Cardiac septum (tissue), 1 donor: ENCODE measurements at places on chromosomes 12 and 14. TPM values are rescaled to one million over a fixed set of nuclear protein-coding genes. Genes with fewer than 3 reads are reported as not detected.

Gene KERA
- total RNA-seq, result 0.19 TPM

Gene SLCO1B1
- 0.24 TPM for total RNA-seq

Gene KRT78
- not detected for total RNA-seq

Gene CEBPE
- total RNA-seq, result not detected

Gene SYCP3
- not detected for total RNA-seq

Gene LRRC9
- 0.24 TPM for total RNA-seq

Gene PIWIL1
- not detected for total RNA-seq

Gene KRT8
- total RNA-seq, result 82.2 TPM

Gene HPD
- 1.3 TPM for total RNA-seq

Gene ADAM21
- total RNA-seq, result 0.54 TPM

Gene WSCD2
- 0.40 TPM for total RNA-seq

Gene PRH2
- total RNA-seq, result not detected

Gene NANOG
- total RNA-seq, result not detected

Gene NRXN3
- total RNA-seq, result 4.1 TPM

Gene KCNJ8
- 38.0 TPM for total RNA-seq

Gene KRT73
- not detected for total RNA-seq

Gene DRAM1
- total RNA-seq, result 5.4 TPM

Gene OAS2
- 6.4 TPM for total RNA-seq

Gene MSRB3
- 166 TPM for total RNA-seq

Gene MEG3
- 25.4 TPM for total RNA-seq

Gene MIP
- total RNA-seq, result 0.48 TPM

Gene KRT77
- not detected for total RNA-seq

Gene RNFT2
- 0.78 TPM for total RNA-seq

Gene EVL
- total RNA-seq, result 46.3 TPM

Gene GZMB
- total RNA-seq, result 0.48 TPM

Gene OTX2
- total RNA-seq, result not detected

Gene TEDC1
- total RNA-seq, result 3.8 TPM

Gene CIT
- total RNA-seq, result 0.86 TPM

Gene CIROP
- total RNA-seq, result not detected

Gene ISM2
- not detected for total RNA-seq

Gene C3AR1
- 4.2 TPM for total RNA-seq

Gene SDS
- 0.81 TPM for total RNA-seq

Gene SERPINA3
- total RNA-seq, result 24.5 TPM

Gene KRT79
- not detected for total RNA-seq

Gene CCDC60
- total RNA-seq, result not detected

Gene DGLUCY
- 131 TPM for total RNA-seq

Gene KRT7
- total RNA-seq, result 1.2 TPM

Gene SLC35F4
- not detected for total RNA-seq

Gene DPY19L2
- total RNA-seq, result 67.7 TPM

Gene TAS2R19
- 1.5 TPM for total RNA-seq

Gene DDX47
- total RNA-seq, result 25.5 TPM
